GM12878 (cell line): ENCODE measurements at places on chromosomes 13 and 19. TPM values are rescaled to one million over a fixed set of nuclear protein-coding genes. Genes with fewer than 3 reads are reported as not detected.

The SCEL gene
- polyA plus RNA-seq: 0.11 and 0.34 TPM in 2 replicates

The CTXN1 gene
- polyA plus RNA-seq: 0.17 and 0.57 TPM in 2 replicates

The POU2F2 gene
- 38.3 and 40.9 TPM in 2 replicates for polyA plus RNA-seq

The PLIN5 gene
- not detected in 2 replicates for polyA plus RNA-seq

The ZNF846 gene
- polyA plus RNA-seq: 1.3 and 1.7 TPM in 2 replicates

The NAPSA gene
- polyA plus RNA-seq: 14.5 and 17.2 TPM in 2 replicates

The SULT2B1 gene
- polyA plus RNA-seq: 0.11 TPM in 1 of 2 replicates, not detected in the other

The ZNF726 gene
- polyA plus RNA-seq: 1.1 and 1.6 TPM in 2 replicates
